ENCODE measurements at places on chromosomes 12 and 14.

DNA sequence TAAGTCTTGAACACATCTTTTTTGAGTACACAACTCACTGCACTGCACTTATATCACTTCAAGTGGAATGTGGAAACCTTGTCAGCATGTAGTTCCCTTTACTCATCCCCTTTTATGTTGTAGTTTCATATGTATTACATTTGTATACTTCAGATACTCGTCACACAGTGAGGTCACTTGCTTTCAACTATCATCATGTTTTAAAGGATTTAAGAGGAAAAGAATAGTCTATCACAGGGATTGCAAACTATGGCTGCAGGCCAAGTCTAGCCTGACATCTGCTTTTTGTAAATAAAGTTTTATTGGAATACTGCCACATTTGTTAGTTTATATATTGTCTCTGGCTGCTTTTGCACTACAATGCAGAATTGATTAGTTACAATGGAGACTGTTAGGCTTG lies 24.3 kb downstream of the CNOT2 start:
- DNase-seq = no peak

- DNase-seq = no peak
Measured at GRCh38 chr12:49917788-49918173, 14.1 kb upstream of the FAIM2 start.

DNA sequence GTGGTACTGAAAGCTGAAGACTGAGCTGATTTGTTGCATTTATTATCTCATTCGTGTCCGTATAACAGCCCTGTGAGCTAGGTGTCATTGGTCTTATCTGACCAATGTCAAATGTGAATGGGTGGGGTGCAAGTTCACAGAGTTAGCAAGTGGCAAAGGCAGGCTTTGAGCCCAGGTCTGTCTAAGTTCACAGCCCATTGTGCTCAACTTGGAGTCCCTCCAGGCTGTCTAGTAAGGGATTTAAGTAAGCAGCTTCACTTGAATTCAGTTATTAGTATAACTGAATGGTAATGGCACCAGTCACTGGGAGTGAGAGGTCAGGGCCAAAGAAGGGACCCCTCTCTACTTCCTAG lies 8.5 kb downstream of the C1S start:
- DNase-seq = no peak

GRCh38 chr14:99213101-99213500 lies 58.9 kb downstream of the BCL11B start:
- DNase-seq = no peak

- DNase-seq = no peak
Measured at GRCh38 chr14:71698027-71698426, 234.2 kb upstream of the RGS6 start.

- DNase-seq = no peak
Measured at GRCh38 chr12:108559748-108560147, 1.2 kb downstream of the SART3 start.

- no peak for DNase-seq
Measured at GRCh38 chr14:100297320-100298300, 8.6 kb downstream of the SLC25A29 start.

DNA sequence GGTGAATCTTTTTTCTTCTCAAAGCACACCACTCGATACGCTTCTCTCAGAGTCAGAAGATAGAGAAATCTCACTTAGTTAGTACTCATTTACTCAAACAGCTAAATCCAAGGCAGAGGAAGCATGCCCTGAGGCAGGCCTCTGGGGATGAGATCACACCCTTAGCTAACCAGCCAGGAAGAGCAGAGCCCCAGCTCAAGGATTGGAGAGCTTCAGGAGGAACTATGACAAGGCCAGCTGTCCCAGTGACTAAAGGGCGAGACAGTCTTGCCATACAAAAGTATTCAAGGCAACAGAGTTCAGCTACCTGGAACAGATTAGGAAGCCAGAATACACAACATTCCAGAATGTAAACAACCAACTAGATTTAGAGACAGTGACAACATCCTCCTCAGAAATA lies 197.7 kb upstream of the CCDC196 start:
- DNase-seq = no peak

DNA sequence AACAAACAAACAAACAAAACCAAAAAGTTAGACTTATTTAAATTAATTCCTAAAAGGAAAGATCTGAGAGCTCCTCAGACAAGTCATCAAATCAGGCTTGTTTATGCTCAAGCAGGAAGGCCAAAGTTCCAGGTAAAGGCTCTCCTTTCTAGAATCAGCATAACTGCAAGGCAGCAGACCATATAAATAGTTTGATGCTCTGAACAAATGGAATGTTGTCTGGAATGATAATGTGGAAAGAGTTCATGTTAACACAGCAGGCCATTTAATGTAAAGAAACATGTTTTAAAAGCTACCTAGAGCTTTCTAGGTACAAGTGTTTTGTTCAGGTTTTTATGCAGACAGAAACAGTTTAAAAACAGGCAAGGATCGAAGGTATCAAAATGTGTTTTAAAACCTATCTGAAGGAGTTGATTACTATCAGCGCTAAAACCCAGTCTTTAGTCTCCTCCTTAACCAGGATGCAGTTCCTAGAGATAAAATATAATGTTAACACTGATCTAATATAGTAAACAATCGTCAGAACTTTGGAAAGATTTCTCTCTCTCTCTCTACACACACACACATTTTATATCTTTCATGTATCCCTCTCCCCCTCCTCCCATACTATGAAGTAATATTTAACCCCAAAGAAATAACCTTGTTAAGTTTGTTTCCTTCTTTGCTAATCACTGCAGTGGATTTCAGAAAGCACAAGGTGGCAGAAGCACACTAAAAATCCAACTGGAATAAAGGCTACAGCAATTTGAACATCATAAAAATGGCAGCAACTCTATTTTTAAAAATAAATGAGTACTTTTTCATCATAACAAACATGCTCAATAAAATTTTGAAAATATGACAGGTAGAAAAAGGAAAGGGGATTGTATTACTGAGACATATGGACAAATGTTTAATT lies 135.5 kb downstream of the PAWR start:
- DNase-seq = no peak

DNA sequence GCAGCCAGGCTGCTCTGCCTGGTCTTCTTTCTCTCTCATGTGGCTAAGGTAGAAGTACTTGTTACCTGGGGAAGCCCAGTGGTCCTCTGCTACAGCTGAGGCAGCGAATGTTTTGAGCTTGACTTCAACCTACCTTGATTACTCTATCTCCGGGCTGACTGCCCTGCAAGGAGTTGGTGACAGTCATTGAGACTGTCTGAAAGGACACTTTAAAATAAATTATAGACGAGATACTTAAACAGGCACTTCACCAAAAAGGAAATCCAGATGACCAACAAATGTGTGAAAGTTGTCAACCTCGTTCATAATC lies 474 bp upstream of the CIT start:
- DNase-seq = no peak

- DNase-seq = peak; percentile 85
Measured at GRCh38 chr14:40213701-40214100, 781.5 kb upstream of the FBXO33 start.

DNA sequence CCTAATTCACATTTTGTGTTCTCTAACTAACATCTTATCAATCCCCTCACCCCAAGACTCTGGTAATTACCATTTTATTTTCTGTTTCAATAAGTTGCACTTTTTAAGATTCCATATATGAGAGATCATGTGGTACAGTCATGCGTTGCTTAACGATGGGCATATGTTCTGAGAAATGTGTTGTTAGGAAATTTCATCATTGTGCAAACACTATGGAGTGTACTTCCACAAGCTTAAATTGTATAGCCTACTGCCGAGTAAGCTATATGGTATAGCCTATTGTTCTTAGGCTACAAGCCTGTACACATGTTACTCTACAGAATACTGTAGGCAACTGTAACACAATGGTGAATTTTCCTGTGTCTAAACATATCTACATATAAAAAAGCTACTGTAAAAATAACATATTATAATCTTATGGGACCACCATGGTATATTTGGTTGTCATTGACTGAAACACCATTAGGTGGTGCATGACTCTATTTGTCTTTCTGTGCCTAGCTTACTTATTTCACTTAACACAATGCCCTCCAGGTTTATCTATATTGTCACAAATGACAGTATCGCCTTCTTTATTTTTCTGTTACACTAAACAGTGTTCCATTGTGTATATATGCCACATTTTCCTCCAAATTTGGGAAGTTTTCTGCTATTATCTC lies 473.4 kb upstream of the LMO3 start:
- peak; percentile 50 for DNase-seq

GRCh38 chr12:113926788-113927187 lies 39.3 kb downstream of the RBM19 start:
- no peak for DNase-seq

DNA sequence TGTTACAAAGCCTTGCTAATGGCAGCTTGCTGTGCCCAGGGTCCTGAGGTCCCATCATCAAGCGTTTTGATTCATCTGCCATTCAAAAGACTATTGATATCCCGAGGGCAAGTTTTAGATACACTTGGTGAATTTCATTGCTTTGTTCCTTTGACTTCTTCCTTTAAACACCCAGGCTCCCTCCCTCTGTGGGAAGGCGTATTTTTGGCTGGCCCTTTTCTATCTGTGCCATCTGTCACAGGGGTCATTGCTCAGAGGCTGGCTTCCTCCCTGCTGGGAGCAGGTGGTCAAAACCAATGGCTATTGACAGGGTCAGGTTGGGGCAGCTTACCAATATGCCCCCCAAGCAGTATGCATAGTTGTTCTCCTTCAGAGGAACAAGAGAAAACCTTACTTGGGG lies 40.0 kb downstream of the SCN8A start:
- no peak for DNase-seq

- DNase-seq = peak; percentile 55
Measured at GRCh38 chr12:128823216-128823915, 392 bp downstream of the SLC15A4 start.

DNA sequence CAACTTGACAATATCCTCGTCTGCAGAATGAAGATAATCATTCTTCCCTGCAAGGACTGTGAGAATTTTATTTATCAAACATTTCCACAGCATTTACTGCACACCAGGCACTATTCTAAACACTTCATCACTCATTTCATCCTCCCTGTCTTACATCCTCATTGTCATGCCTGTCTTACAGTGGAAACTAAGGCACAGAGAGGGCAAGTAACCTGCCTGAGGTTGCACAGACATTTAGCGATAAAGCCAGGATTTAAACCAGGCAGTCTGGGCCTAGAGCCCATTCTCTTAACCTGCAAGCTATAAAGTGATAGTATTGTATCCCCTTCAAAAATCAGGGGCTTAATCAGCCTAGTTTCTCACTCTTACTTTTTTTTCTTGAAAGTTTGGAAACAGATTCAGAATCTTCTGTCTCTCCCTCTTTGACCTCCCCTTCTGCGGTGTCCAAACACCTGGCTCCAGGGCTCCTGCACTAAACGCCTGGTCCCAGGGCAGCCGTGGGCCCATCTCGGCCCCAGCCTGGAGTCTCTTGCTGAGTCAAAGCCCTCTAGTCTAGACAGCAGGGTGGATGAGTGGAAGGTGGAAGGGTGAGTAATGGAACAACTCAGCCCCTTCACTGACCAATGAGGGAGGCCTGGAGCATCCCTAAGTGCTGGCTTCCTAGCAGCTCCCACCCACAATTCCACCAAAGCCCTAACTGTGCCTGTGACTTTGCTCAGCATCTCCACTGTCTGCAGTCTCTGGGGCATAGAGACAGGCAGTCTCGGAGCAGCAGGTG lies 12.5 kb downstream of the ISM2 start:
- DNase-seq = no peak

DNA sequence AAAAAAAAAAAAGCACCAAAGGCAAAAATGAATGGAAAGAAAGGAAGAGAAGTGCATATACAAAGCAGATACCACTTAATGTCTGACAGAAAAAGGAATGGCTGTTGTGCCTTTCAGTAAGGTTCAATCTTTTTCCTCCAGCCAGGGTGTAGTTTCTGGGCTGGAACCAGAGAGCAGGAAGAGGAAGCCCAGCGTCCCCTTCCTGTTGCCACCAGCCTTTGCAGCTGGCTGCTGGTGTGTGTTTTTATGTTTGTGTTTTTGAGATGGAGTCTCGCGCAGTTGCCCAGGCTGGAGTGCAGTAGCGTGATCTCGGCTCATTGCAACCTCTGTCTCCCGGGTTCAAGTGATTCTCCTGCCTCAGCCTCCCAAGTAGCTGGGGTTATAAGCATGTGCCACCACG lies 64.6 kb upstream of the LTA4H start:
- no peak for DNase-seq

DNA sequence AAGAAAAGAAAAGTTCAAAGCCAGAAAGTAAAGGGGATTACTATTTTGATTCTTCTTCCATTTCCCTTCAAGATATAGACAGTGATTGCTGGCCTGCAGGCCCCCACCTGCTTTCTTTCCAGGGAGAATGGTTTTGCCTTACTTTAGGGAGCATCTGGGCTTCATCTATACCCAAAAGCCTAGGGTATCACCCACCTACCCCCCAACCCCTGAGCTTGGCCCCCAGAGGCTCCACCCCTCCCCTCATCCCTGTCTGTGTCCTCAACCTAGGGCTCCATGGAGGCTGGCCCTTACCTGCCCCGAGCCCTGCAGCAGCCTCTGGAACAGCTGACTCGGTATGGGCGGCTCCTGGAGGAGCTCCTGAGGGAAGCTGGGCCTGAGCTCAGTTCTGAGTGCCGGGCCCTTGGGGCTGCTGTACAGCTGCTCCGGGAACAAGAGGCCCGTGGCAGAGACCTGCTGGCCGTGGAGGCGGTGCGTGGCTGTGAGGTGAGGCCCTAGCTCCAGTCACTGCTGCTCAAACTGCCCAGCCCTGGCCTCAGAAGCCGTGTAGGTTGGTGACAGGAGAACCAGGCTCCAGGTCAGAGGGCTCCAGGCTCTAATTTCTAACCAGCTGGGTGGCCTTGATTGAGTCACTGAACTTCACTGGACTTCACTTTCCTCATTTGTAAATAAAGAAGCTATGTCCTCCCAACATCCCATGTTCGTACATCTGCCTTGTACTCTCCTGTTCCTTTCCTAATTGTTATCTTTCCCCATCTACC lies 13.6 kb downstream of the ARHGEF40 start:
- no peak for DNase-seq

- DNase-seq = no peak
Measured at GRCh38 chr14:71995741-71996140, 63.5 kb downstream of the RGS6 start.
